Stimulated activated CD4-positive, alpha-beta T cell treated with anti-CD3 and anti-CD28 coated beads, Interleukin-15, amount 100 ng/mL, for 48 hours (primary cell): ENCODE measurements at places on chromosomes 6 and 20.

- DNase-seq = no peak
These were observed 1.3 kb upstream of the SMLR1 start for GRCh38 chr6:130825772-130826441.

- no peak for DNase-seq
These were observed 103.1 kb upstream of the RIN2 start for GRCh38 chr20:19654921-19655320.

- DNase-seq = no peak
These were observed 65.3 kb downstream of the SESN1 start for GRCh38 chr6:109029313-109029712.

DNA sequence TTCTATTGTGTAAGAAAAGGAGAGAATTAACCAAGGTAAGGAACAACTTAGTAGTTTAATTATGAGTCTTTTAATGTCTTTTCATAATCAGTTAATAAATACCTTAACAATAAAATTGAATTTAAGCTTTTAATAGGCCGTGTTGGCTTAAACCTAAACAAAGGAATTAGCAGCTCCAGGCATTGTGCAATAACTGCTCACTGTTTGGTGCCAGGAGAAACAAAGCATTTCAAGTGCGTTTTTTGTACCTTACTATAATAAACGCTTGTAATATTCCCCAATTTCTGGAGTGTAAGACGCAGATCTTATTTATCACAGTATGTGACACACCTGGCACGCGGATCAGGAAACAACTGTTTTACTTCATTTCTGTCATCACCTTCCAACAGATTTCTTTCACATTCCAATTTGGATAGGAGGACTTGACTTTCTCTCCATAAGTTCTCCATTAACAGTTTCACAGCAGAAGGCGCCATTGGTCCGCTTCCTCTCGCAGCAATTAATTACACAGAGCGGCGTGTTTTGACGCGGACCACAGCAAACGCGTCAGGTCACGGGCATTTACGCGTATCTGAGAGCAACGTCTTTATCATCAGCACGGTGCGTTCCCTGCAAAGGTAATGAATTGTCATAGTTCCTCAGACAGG lies 335.8 kb upstream of the NT5E start:
- DNase-seq = no peak

DNA sequence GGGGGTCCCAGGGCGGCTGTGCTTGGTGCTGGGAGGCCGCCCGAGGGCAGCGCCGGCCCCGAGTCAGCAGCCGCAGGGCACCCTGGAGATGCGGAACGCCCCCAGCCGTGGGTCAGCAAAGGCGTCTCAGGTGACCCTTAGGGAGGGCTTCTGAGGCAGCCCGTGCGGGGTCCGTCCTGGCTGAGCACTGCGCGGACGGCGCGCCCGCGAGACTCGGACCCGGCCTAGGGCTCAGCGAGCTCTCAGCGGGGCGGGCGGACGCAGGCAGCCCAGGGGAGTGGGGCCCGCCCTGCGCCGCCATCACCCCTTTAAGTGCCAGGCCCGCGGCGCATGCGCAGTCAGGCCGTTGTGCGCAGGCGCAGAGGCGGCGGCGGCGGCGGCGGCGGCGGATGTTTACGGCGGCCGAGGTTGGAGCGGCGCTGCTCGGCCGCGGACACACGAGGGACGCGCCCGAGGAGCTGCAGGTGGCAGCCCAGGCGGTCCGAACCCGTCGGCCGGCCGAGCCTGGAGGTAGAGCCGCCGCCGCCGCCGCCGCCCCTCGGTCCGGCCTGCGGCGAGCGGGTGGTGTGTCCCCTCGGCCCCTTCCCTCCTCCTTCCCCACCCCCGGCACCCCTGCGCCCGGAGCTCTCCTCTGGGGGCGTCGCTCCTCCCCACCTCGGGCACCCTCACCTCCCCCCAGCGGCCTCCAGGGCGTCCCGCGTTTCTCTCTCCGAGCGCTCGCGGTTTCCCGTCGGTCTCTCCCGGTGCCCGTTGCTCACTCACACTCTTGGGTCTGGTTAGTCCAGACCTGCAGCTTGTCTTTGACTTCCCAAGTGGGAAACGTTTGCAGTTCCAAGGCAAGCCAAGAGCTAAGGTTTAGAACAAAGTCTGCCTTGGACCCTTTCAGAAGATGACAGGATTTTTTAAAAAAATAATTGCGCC lies at the start of gene PCMTD2:
TSS of gene PCMTD2 (plus strand) at position 388 of the 921 bp plus-strand sequence. CDS start 4,218 bp downstream, outside the sequence.
- DNase-seq = peak; percentile 74

DNA sequence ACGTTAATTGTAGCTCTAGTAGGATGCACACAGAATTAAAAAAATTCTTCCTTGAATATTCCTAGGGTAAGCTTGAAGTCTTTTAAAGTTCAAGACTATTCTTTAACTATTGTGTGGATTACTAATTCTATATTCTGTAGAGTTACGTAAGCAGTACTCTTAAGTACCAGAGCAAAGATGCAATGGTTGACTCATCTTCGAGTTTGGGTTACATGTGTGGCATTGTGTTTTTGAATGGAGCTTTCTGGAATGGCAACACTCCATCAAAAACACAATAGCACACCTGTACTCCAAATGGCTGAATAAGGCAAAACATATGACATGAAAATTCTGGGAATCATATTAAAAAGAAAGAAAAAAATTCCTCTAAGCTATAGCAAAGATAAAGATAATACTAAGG lies 33.5 kb upstream of the CEP162 start:
- no peak for DNase-seq

GRCh38 chr20:31974951-31975487 lies 7.1 kb downstream of the XKR7 start:
- DNase-seq = no peak

- no peak for DNase-seq
These were observed 219.3 kb upstream of the THBS2 start for GRCh38 chr6:169472786-169473416.

DNA sequence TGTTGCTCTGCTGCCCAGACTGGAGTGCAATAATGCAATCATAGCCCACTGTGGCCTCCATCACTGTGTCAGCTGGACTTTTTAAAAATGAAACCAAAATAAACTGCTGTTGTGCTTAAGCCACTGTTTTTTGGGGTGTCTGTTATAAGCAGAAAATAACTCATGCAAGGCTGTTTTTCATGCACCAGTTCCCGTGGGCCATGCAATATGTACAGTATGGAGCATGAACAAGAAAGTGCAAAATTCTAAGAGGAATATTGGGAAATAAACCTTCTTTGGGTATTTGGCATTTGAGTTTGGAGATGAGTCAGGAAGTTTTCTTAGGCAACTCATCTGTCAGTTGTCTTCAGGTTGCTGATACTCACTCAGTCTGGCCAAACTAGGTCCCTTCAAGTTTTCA lies 14.9 kb upstream of the ZFAND3 start:
- DNase-seq = no peak

DNA sequence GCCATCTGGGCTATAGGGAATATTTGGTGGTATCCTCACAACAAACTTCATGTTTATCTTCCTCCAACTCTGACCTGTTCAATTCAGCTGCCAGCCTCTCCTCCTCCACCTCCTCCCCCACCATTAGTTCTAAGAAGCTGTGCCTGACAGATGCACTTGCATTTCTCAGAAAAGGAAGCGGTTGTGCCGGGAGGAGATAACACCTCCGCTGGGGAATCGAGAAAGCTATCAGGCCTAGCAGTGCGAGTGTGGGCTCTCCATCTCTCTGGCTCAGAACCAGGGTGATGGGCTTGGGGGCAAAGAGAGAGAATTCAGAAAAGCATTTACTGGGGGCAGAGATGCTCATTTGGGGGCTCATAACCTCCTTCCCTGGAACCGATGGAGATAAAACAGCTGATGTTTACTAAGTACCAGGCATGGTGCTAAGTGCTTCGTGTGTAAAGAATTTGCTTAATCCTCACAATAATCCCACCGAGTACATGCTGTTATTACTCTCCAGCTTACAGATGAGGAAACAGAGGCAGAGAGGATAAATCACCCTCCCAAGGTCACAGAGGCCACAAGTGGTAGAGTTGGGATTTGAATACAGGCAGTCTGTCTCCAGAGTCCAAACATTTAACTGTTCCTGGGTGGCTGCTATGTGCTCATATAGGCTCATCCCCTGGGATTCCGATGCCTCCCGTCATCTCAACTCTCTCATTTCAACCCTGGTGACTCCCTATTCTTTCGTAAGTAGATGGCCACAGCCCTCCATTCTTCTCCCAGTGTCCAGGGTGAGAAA lies 38.3 kb downstream of the COX4I2 start:
- peak; percentile 59 for DNase-seq

DNA sequence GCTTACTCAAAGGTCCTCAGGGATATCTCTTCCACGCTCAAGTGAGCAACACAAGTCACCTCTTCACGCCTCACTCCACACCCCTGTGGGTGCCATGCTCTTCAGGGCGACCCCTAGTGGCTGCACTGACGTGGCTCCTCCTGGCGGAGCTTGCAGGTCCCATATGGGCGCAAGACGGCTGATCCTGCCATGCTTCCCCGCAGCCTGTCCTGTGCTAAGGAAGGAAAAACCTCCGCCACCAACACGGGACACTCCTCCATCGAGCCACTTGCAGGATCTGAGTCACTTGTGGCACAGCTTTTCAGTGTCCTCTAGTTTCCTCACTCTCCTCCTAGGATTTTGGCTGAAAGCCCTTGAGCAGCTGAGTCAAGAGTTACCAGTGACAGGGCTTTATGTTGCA lies 90.7 kb downstream of the KHDC1L start:
- DNase-seq = peak; percentile 10

GRCh38 chr6:43276577-43277305 lies 21.3 kb upstream of the SLC22A7 start:
- DNase-seq = no peak

- DNase-seq = no peak
These were observed 40.5 kb downstream of the HLA-F start for GRCh38 chr6:29763491-29764289.

DNA sequence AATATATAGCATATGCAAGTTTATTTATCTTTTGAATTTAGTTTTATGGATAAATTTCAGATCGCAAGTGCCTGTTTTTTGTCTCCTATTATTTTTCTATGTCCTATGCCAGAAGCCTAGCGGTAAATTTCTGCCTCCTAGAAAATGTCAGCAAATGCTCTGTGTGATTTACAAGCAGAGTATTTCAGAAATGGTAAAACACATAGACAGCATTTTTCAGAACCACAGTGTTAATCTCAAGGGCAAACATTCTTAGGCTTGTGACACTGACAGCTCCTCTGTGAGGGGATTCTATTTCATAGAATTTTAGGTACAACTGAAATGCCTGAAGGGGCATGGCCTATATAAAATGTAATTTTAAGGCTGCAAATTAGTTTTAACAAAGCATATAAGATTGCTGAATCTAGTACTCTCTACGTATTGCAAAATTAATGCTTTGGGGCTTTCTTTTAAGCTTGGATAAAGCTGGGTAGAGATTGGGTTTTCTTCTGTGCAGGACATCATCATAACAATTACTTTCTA lies 89.9 kb upstream of the PTCHD4 start:
- no peak for DNase-seq

DNA sequence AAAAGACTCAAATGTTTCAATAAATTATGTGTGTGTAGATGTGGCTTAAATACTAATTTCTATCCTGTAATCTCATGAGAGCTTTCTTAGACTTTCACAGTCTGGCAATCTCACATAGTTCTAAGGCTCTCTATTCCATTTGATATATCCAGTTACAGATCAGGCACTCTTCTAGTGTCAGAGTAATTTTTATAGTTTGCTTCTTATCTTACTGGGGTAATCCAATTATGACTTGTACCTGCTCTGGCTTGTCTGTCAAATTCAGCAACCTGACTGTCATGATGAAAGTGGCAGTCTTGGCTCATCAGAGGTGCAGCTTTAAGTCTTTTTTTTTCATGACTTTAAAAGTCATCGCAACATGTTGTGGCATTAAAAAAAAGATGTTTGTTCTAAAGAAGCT lies 513.2 kb upstream of the MAN1A1 start:
- DNase-seq = no peak

GRCh38 chr20:51640743-51641142 lies 98.2 kb upstream of the NFATC2 start:
- DNase-seq = no peak

- DNase-seq = no peak
These were observed 550.7 kb upstream of the FLRT3 start for GRCh38 chr20:14888134-14888533.
